ENCODE measurements at places on chromosomes 3 and 15.

- DNase-seq = no peak
Measured at GRCh38 chr3:72299823-72300222, 514.9 kb upstream of the PROK2 start.

- DNase-seq = no peak
Measured at GRCh38 chr3:176447369-176447768, 749.9 kb downstream of the TBL1XR1 start.

DNA sequence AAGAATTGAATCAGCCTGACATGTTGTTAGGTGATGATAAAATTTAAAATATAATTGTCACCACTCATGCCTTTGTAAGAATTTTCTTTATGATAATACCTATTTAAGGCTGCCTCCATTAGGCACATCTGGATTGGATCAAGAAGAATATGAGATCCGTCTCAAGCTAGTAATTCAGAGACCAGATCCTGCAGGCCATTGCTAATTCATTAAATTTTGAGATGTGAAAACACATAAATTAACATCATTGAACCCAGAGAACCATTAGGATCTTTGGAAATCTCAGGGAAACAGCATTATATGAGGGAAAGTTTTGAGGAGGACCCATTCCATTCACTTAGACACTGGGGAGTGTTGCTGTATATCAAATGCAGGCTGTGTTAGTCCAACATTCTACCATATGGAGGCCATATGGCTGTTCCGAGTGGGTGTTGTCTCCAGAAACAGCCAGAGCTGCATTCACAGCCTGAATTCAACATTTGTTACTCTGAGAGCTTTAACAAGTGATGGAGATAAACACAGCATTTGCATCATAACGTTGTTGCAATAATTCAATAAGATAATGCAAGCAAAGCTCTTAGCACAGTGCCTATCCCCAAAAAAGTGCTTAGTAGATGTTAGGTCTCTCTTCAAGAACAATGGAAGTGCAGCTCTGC lies 67.4 kb downstream of the DTWD1 start:
- no peak for DNase-seq

DNA sequence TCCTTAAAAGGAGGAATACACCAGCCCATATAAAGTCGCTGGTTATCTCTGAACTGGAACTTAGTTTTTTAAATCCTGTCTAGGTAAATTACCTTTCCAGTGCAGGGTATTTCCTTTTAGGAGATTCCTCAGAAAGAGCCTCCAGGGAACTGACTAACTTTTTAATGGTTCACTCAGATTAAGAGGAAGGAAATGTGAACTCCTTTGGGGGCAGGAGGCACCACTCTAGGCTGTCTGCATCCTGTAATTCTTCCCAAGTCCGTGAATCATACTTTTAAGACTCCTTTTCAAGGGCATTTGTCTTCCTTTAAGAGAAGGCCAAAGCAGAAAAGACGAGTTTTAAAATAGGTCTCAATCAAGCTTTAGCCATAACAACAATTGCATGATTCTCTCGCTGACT lies 871.2 kb upstream of the NR2F2 start:
- DNase-seq = no peak

GRCh38 chr3:157327018-157327417 lies 109.6 kb upstream of the PTX3 start:
- no peak for DNase-seq

DNA sequence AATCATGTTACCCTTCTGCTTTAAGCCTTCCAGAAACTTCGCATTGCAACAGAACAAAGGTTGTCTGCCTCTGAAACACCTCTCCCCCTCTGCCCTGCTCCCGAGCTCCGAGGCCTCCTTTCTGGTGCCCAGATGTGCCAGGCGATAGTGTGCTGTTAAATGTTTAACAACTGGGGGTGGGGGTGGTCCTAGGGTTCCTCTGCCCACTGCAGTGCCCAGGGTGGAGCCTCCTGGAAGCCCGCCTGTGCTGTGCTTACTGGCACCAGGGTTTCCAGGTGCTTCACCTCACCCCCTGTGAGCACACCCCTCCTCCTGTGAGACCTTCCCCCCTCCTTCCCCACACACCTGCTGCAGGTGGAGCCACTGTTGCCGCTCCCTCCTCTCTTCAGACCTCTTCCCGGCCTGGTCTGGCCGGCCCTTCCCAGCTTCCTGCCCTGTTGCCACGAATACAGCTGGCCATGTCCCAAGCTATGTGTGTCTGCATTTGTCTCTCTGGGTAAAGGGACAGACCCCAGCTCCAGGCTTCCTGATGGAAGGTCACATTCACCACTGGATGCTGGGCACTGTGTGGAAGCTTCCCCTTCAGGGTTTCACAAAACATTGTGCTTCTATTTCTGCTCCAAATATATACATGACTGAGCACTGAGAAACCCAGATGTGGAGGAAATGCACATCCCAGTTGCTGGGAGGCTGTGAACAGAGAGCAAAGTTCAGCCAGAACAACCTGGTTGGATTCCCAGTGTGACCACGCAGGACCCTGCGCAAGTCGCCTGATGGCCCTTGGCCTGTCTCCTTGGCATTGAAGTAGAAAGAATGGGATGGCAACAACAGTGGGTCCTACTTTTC lies 37.2 kb downstream of the MGLL start:
- DNase-seq = no peak

- peak; percentile 61 for DNase-seq
Measured at GRCh38 chr3:169619793-169620192, 43.7 kb downstream of the MECOM start.

- peak; percentile 33 for DNase-seq
Measured at GRCh38 chr3:71956716-71957115, 171.8 kb upstream of the PROK2 start.

GRCh38 chr3:136270179-136270578 lies 20.0 kb downstream of the PCCB start:
- no peak for DNase-seq

- peak; percentile 36 for DNase-seq
Measured at GRCh38 chr3:50675179-50676030, 678 bp downstream of the DOCK3 start.

DNA sequence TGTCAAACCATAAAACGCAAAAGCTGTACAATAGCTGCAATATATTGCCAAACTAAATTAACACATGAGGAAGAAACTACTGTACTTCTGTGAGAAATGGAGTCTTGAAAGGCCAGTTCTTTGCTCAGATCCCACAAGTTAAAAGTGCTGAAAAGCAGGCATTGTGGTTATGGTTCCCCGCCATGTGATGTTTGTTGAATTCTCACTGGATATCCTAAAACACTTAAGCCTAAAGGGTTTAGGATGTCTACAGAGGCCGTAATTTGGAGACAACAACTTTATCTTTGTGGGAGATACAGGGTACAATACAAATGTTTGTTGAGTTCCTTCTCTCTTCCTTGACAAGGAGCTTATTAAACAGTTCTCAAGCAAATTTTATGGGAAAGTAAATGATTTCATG lies 53.2 kb downstream of the TMEM212 start:
- DNase-seq = no peak

- DNase-seq = peak; percentile 96
Measured at GRCh38 chr3:129663045-129663446, 56.6 kb upstream of the PLXND1 start.

DNA sequence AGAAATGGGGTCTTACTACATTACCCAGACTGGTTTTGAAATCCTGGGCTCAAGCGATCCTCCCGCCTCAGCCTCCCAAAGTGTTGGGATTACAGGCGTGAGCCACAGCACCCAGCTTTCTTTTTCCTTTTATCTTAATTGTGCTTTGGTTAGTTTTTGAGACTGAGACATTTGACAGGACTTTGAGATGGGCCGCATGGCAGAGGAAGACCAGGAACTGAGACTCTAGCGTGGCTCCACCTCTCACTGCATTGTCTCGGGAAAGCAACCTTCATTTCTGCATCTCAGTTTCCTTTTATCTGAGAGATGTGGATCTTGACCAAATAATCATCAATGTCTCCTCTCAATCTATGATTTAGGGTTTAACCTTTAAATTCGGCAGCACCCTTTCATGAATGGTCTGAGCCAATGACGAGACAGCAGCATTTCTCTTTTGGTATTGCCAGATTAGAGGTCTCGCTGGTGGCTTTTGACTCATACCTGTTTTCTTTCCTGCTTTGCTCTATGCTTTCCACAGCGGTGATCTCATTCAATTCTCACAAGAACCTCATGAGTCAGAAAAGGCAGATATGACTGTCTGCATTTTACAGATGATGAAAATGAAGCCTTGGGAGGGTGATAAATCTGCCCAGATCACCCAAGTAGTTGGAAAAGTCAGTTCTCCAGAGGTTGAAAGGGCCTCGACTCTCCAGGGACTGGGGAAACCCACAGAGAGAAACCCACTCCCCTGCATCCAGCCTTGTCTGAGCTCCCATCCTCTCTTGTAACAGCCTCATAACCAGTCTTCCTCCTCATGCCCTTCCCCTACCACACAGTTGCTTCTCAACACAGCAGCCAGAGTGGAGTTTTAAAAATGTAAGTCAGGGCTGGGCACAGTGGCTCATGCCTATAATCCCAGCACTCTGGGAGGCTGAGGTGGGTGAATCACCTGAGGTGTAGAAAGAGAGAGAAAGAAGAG lies 84.8 kb upstream of the FOXB1 start:
- no peak for DNase-seq

DNA sequence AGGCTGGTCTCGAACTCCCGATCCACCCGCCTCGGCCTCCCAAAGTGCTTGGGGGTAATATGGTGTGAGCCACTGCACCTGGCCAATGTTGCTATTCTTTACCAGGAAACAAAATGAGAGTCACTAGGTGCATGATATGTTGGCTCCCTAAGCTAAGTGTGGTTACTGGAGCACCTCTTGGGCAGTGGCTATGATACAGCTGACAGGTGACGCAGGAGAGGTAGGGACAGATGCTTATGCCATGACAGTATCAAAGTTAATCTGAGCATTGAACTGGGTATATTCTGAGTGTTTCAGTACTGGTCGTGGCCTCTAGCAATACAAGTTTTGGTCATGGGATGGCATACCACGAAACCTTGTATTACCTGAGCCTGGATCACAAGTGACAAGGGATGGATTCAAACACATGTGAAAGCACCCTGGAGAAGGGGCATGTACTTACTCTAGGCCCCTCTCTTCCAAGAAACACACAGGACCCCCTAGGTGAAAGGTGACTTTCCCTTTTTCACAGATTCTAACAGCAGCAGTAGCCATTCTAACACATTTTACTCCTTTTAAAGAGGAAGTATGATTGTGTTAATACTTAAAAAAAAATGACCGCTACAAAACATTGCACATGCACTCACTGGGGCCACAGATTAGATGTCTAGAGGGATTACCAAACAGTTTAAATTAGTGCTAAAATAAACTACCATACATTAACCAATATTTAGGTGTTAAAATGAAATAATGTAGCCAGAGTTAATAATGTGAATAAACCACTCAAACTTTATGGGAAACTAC lies 467.3 kb downstream of the SHQ1 start:
- no peak for DNase-seq

DNA sequence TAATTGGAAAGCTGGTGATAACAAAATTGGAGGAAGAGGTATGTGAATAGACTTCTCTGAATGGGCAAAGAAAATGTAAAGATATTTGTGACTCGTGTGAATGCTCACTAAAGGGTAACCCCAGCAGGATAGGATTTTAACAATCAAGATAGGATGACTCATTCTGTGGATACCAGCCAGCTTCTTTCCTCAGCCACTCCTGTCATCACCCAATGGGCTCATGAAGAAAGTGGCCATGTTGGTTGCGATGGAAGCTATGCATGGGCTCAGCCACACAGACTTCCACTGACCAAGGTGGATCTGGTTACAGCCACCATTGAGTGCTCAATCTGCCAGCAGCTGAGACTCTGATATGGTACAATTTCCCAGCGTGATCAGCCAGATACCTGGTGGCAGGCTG lies 40.9 kb downstream of the STRIT1 start:
- DNase-seq = no peak

DNA sequence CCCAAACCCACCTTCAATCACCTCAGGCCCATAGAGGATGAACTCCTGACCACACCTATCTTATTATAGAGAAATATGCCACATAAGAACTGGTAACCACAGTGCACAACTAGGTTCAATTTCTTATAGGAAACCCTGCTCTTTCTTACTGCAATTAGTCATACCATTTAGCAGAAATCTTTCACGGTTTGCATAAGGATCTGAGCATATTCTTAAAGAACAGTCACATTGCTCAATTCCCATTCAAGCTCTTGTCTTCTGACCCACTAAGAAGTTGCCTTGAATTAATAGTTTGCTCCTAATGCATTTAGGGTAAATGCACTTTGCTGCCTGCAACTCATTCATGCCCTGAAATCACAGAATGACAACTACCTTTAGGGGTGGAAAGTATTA lies 9.2 kb downstream of the ERC2 start:
- DNase-seq = no peak

DNA sequence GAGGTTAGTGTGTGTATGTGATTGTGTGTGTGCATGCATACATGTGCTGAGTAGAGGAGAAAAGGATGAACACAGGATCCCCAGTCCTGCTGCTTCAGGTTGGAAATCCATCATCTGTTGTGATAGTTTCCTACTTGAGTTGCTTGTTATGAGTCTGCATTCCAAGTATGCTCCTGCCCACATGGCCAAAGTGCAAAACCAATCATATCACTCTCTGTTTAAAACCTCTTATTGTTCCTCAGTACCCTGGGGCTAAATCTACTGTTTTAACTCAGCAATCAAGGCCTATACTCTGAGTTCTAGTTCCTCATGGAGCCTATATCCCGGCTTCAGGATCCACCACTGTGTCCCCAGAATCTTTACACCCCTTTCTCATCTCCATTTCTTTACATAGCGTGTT lies 139.9 kb upstream of the TLE3 start:
- DNase-seq = no peak

- DNase-seq = no peak
Measured at GRCh38 chr3:168072323-168072650, 23.4 kb downstream of the GOLIM4 start.

- no peak for DNase-seq
Measured at GRCh38 chr3:111906656-111907055, 47.6 kb downstream of the PHLDB2 start.

DNA sequence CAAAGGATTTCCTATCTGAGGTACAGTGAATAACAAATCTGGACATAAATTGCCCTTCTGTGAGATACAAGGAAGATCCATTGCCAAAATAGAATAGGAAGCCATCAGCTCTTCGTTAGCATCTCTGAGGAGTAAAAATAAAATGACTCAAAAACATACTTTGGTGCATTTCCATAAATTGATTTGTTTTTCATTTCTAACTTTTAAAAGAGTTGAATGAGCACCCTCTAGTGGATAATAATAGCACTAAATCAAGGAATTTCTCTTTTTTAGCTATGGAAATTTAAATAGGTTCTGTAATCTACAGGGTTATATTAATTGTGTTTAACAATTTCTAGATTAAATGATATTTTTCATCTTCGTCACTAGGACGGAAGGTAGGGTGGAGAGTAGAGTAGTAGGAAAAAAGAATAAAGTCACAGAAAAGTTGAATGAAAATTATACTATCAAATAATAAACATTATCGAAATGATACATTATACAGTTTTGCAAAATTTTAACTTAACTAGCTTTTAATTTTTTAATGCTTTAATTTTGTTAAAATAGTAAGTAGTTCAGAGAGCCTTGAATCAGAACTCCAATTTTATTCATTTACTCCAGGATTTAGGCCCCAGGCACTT lies 6.4 kb downstream of the NSUN3 start:
- no peak for DNase-seq

DNA sequence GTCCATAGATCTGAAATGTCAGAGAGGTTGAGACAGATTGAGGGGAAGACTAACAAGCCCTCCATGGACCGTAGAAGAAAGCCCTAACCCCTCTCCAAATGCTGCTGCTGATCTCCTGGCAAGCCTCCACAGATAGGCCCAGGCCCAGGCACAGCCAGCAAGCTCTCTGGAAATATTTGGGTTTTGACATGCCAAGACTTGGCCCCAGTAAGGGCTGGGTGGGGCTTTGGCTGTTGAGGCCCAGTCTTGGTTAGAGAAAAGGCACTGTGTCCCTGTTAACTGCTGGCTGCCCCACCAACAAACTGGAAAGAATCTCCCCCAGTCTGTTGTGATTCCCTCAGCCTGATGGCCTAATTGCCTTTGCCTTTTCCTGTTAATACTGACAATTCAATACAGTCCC lies 208.8 kb upstream of the CTDSPL start:
- no peak for DNase-seq

Measured in ELF-1 (cell line).